Stimulated activated CD4-positive, alpha-beta T cell treated with anti-CD3 and anti-CD28 coated beads, Interleukin-1b, Interleukin-23, amount 100 ng/mL, for 4 hours (primary cell): ENCODE measurements at places on chromosomes 16 and 17.

GRCh38 chr17:35578929-35579432, 610 bp upstream of the PEX12 start:
- no peak for DNase-seq

DNA sequence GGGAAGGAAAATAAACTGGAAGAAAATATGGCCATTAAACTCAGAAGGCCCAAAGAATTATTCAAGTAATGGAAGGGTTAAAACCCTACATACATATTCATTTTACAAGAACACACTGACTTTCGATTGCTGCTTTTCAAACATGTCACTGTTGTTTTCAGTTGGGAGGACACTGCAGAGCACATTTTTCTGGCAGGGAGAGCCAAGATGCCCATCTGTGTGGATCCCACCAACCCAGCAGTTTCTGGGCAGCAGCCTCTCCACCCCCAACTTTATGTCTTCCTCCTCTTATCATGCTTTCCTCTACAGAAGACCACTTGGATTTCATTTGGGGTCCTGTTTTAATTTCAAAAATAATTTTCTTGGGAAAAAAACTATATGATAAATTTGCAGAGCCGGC, 7.1 kb upstream of the CORO6 start:
- DNase-seq = no peak

GRCh38 chr17:29116804-29117753, 63.1 kb downstream of the MYO18A start:
- DNase-seq = peak; percentile 74

DNA sequence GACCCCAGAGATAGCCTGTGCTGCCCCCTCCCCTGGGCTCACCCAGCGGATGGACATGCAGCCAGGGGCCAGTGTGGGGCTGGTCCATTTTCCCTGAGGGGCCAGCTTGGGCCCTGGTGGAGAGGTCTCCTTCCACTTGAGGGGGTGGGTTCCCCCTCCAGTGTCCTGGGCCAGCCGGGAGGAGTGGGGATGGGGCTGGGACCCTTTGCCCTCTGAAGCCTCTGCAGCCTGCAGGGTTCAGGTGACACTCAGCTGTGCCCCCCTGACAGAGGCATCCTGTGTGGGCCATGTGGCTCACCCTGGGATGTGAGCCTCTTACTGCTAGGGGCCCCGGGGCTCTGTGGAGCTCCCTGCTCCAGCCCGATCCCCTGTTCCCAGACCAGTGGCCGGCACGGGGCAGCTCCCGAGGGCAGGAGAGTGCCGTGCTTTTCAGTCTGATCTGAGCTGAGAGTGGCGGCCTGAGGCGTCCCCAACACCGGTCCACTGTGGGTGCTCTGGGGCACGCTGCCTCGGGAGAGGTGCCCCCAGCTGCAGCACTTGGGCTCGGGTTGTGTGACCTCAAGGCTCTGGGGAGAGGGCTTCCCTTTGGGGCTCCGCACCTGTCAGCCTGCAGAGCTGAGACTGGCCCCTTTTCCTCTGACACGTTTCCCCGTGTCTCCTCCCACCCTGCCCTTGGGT, 439 bp upstream of the GNG13 start:
- no peak for DNase-seq

GRCh38 chr17:76670718-76671122, 27.2 kb upstream of the ST6GALNAC1 start:
- no peak for DNase-seq

DNA sequence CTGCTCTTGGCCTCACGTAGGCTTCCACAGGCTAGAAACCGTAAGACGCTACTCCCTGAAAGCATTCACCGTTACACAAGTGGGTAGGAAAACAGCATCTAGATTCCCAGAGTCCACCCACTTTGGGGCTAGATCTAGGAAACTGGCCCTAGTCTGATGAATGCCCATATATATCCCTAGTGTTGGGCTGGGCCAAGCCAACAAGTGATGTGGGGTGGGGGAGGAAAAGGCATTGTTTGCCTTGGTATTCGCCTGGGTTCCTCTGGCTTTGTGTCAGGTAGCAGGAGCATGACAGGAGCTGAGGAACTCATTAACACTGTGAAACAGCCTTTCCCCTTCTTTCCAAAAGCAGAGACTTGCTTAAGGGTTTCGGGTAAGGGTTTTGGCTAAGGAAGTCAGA, 112.4 kb downstream of the SMG6 start:
- no peak for DNase-seq

GRCh38 chr16:12303653-12304052, 327.1 kb downstream of the SNX29 start:
- DNase-seq = no peak

DNA sequence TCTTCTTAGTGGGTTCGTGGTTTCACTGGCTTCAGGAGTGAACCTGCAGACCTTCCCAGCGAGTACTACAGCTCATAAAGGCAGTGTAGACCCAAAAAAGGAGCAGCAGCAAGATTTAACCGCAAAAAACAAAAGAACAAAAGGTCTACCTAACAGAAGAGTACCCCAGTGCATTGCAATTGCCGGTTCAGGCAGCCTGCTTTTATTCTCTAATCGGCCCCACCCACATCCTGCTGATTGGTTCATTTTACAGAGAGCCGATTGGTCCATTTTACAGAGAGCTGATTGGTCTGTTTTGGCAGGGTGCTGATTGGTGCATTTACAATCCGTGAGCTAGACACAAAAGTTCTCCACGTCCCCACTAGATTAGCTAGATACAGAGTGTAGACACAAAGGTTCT, 2.0 kb upstream of the ARRB2 start:
- DNase-seq = peak; percentile 20

GRCh38 chr17:64124609-64125008, 5.3 kb downstream of the ERN1 start:
- no peak for DNase-seq

GRCh38 chr17:28169621-28170349, 127.3 kb downstream of the NLK start:
- no peak for DNase-seq

DNA sequence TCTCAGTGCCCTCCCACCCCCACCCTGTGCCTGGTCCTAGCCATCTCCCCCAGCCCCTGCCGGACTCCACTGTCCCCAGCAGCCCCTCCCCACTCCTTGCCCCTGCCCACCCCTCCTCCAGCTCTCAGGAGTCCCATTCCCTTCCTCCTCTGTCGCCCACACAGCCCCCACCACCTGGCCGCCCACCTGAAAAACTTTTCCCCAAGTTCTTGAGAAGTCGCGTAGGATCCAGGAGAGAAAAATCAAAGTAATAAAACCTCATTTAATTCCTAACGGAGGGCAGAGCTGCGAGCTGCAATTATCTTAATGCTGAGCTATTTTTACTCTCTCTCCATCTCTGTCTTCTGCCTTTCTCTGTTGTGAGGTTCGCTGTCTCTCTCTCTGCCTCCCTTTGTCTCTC, 2.4 kb upstream of the PPP1R1B start:
- DNase-seq = no peak

- no peak for DNase-seq
These were observed 3.8 kb downstream of the CRYM start for GRCh38 chr16:21274172-21274726.

- DNase-seq = no peak
These were observed 68.3 kb downstream of the KANSL1 start for GRCh38 chr17:46124695-46125592.

DNA sequence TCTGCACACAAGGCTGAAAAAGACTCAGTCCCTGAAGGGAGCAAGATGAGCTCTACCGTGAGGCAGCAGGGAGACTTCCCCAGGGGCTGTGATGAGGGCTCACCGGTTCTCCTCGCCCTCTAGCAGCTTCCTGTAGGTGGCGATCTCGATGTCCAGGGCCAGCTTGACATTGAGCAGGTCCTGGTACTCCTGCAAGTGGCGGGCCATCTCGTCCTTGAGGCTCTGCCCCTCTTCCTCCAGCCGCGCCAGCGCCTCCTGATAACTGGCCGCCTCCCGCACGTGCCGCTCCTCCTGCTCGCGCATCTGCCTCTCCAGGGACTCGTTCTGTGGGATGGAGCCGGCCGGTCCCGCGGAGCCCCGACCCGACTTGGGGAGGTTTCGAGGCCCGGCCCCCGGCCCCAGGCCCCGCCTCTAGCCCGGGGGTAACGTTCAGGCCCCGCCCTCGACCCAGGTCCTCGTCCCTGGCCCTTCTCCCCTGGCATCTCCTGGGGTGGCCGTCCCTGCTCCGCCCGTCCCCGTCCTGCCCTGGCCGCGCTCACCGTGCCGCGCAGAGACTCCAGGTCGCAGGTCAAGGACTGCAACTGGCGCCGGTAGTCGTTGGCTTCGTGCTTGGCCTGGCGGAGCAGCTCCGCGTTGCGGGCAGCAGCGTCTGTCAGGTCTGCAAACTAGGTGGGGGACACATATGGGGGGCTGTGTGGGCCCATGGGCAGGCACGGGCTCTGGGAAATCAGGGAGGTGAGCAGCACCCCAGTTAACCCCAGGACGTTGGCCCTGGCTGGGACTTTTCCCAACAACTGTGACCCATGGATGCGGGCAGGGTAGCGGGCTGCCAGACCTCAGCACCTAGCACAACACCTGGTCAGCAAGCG, 3.9 kb downstream of the GFAP start:
- DNase-seq = peak; percentile 26

- no peak for DNase-seq
These were observed 536 bp downstream of the SLC38A10 start for GRCh38 chr17:81294512-81295030.

- no peak for DNase-seq
These were observed 56.5 kb downstream of the MYO1D start for GRCh38 chr17:32820440-32820839.
